Fibroblast of mammary gland (primary cell): ENCODE measurements at places on chromosomes 1 and 21.

- no peak for DNase-seq
Observed at GRCh38 chr1:26346274-26347033, 7.5 kb downstream of the CRYBG2 start.

DNA sequence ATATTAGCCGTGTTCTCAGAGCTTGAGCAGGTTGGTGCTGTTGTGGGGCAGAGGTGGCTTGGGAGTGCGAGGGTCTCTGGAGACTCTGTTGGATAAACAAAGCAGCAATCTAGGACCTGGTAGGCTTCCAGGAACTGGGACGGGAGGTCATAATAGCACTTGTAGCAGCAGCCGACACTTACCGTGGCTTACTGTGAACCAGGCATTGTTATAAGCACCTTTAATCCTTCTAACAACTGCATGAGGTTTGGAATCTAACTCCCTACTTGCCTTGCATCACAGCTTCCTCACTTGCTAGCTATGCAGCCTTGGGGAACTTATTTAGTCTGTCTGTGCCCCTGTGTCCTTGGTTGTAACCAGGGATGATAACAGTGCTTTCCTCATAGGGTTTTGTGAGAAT, 94.9 kb downstream of the NAV1 start:
- no peak for DNase-seq

DNA sequence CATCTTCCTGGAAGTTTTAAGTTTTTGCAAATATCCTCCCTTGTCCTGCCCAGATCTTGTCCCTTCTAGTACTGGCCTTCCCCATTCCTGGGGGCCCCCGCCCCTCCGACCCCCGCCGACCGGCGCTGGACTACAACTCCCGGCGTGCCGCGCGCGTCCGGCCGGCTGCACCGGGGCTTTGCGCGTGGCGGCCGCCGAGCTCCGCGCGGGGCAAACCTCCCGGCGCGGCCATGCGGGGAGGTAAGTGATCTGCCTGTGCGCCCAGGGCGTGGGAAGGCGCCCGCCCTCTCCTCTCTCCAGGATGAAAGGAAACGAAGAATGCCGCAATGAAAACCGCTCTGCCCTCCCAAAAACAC, 3.2 kb upstream of the SAMD13 start:
- DNase-seq: no peak

DNA sequence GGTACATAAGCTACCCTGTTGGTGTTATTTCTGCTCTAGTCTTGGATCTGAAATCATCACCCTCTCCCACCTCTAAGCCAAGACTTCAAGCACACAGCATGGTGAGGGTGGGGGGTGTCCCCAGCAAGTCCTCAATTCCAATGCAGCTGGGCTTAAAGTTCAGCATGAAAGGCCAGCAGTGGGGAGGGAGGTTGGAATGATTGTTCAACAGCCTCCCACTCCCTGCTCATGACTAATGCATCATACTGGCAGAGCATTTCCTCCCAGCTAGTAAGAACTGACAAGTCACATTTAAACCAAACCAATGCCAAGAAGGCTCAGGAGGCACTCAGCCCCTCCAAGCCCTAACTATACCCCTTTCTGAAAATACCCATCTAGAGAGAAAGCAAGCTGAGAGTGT, 50.1 kb downstream of the TIAM1 start:
- peak; percentile 90 for DNase-seq

GRCh38 chr1:213984387-213985208, 3.2 kb upstream of the PROX1 start:
- DNase-seq: no peak

GRCh38 chr1:25820247-25821111, 725 bp downstream of the MTFR1L start:
- peak; percentile 66 for DNase-seq
